ENCODE measurements at places on chromosomes 3 and 15. TPM values are rescaled to one million over a fixed set of nuclear protein-coding genes. Genes with fewer than 3 reads are reported as not detected.

Gene FANCD2OS
- 0.66 TPM for total RNA-seq

Gene SLC28A2
- total RNA-seq = 0.30 TPM

Gene RASGRP1
- 36.9 TPM for total RNA-seq

Gene ZNF662
- 0.35 TPM for total RNA-seq

Gene ETV5
- total RNA-seq = 14.3 TPM

Gene CCR9
- 0.31 TPM for total RNA-seq

Gene PROK2
- total RNA-seq = 0.25 TPM

Gene TWF2
- 26.3 TPM for total RNA-seq

Gene ASB7
- total RNA-seq = 16.8 TPM

Gene DPPA2
- not detected for total RNA-seq

Gene PRR20G
- not detected for total RNA-seq

Gene AP4E1
- 9.8 TPM for total RNA-seq

Gene MOBP
- total RNA-seq = 0.44 TPM

Gene RTP3
- 0.24 TPM for total RNA-seq

Gene ILDR1
- not detected for total RNA-seq

Gene SLC24A1
- 17.7 TPM for total RNA-seq

Gene SLC51A
- 3.1 TPM for total RNA-seq

Gene AHSG
- not detected for total RNA-seq

Gene U2SURP
- total RNA-seq = 76.5 TPM

Gene TTLL13
- 0.83 TPM for total RNA-seq

Gene TF
- 36.7 TPM for total RNA-seq

Gene CD80
- not detected for total RNA-seq

Gene UTS2B
- total RNA-seq = 5.5 TPM

Gene AGTR1
- 0.80 TPM for total RNA-seq

Gene DUOXA2
- total RNA-seq = 0.17 TPM

All from motor neuron (in vitro differentiated cells).